Femur (tissue), 1 donor: ENCODE measurements at places on chromosomes 7 and 10.

GRCh38 chr7:522071-522950 is 2.7 kb upstream of the PDGFA start:
- peak; percentile 75 for DNase-seq

- no peak for DNase-seq
Measured at GRCh38 chr7:31437250-31437865, 76.5 kb upstream of the ITPRID1 start.

- peak; percentile 69 for DNase-seq
Measured at GRCh38 chr7:81367326-81367931, 402.4 kb downstream of the HGF start.

- DNase-seq = peak; percentile 55
Measured at GRCh38 chr10:73908853-73909539, 1.9 kb upstream of the PLAU start.

- DNase-seq = peak; percentile 68
Measured at GRCh38 chr7:149126662-149127266, 640 bp upstream of the ZNF425 start.

- DNase-seq = no peak
Measured at GRCh38 chr10:44973323-44974081, 5.1 kb downstream of the DEPP1 start.

DNA sequence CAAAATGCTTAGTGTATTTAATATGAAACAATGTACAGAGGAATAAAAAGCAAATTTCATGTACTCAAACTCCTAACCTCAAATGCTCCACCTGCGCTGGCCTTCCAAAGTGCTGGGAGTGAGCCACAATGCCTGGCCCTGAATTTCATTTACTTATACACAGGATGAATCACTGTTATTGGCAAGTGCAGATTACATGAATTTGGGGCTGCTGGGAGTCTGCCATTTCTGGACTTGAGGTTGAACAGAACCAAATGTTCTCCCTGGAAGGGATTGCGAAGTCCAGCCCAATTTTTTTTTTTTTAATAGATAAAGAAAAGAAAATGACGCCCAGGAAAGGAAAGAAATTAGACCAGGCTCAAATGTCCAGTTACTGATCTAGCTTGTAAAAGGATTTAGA is 6.8 kb upstream of the CSTF2T start:
- peak; percentile 69 for DNase-seq

GRCh38 chr7:107879400-107880035 is 11.5 kb upstream of the DLD start:
- peak; percentile 26 for DNase-seq

GRCh38 chr10:76736815-76737618 is 900.6 kb downstream of the KCNMA1 start:
- DNase-seq = no peak

GRCh38 chr7:134245253-134245652 is 71.5 kb downstream of the SLC35B4 start:
- no peak for DNase-seq

DNA sequence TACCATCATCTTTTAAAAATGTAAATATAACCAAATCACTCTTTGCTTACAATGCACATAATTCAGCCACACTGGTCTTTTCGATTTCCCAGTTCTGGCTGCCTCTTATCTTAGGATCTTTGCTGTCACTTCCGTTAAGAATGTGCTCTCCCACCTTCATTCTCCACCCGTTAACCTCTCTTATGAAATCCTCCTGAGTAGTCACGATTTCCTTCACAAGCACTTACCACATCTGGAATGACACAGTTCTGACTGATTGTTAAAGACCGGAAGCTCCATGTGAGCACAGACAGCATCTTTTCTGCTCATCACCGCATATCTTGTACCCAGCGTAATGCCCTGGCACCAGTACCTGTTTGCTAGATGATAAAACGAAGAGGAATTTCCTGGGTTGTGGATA is 84.3 kb downstream of the CUL2 start:
- DNase-seq = no peak

DNA sequence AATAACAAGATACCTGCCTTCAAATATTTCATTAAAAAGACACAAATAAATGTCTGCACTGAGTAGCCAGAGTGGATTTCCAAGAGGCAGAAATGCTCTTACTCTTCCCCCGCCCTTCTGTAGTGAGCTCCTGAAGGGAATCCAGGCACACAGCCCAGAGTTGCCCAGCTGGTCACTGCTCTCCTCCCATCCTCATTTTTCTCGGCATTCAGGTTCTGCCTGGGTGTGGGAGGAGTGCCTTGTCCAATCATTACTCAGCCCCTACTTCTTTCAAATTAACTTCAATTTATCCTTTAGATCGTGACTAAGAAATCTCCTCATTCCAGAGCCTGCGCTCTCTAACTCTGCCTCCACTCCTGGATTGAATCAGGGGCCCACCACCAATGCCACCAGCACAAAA is 12.2 kb downstream of the CCDC6 start:
- no peak for DNase-seq

DNA sequence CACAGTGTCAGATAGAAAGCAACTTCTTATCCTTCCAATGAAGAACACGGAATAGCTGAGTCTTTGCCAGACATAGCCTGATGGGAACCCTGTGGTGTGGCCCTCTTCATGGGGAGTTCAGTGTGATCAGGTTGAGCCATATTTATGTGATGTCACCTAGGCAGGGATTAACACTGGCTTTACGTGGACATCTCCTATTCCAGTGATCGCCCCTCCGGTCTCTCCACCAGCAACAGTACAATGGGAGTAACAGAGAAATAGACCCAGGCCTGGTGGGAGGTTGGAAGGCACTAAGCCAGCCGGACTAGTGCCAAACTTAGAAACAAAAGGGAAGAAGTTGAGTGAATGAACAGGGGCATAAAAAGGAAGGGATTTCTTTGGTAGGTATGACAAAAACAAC is 358.1 kb downstream of the PRPF18 start:
- no peak for DNase-seq

GRCh38 chr7:28008911-28009310 is 171.7 kb downstream of the JAZF1 start:
- DNase-seq = no peak

DNA sequence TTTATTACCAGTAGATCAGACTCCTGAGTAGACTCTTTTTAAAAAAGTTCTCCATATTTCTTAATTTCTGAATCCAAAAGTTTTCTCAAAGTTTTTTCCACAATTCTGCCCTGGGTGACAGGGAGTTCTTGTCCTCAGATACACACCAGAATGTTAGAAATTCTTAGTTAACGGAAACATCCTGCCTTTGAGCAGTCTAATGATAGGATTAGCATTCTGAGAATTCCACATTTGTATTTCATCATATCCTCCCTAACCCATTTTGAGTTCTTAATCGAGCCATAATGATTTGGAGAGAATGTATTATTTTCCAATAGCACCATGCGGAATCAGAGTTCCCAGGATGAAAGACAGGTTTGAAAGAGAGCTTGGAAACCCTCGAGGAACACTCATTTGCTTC is 28.9 kb upstream of the MRPS33 start:
- DNase-seq = no peak

GRCh38 chr7:98934267-98934666 is 55.9 kb downstream of the TRRAP start:
- DNase-seq = no peak

DNA sequence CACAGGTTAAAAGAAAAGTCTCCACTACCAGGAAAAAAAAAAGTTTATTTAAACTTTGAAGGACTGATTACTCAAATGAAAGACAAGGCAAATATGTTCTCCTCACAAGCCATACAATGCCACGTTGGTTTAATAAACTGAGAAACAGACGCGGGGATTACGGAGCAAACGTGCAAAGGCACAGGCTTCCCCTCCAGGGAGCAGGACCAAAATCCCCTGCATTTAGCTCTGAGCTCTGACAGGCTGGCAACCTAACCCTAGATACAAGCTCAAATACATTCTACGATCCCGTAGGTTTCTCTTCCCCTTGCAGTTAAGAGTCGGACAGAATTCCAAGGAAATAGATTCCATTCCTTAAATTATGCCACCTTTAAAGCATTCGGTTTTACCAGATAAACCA is 7.7 kb upstream of the GRB10 start:
- DNase-seq = no peak

GRCh38 chr7:79282070-79282694 is 171.3 kb downstream of the MAGI2 start:
- peak; percentile 34 for DNase-seq

- no peak for DNase-seq
Measured at GRCh38 chr7:144824360-144824759, 11.5 kb downstream of the TPK1 start.

- no peak for DNase-seq
Measured at GRCh38 chr10:70809011-70809611, 6.6 kb upstream of the SGPL1 start.

DNA sequence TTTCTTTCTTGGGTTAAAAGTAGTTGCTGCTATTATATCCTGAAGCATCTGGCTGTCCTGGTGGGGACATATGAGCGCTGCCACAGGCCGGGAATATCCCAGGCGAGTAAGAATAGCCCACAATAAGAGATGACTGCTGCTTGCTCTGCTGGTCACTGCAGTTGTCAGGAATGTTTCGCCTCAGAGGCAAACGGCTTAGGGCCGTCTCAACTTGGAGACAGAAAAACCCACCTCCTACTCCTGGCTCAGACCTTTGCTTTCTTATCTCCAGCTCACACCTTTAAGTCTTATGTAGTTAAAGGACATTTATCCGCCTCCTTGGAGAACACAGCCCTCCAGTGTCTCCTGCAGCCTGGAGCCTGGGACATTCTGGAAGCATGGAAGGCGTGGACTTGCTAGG is at the start of gene GJD4:
Gene GJD4 (plus strand): TSS at position 151 of the 400 bp plus-strand sequence. CDS start 227 bp downstream, at position 378.
- no peak for DNase-seq

GRCh38 chr10:96902731-96903358 is 70.7 kb downstream of the LCOR start:
- no peak for DNase-seq

DNA sequence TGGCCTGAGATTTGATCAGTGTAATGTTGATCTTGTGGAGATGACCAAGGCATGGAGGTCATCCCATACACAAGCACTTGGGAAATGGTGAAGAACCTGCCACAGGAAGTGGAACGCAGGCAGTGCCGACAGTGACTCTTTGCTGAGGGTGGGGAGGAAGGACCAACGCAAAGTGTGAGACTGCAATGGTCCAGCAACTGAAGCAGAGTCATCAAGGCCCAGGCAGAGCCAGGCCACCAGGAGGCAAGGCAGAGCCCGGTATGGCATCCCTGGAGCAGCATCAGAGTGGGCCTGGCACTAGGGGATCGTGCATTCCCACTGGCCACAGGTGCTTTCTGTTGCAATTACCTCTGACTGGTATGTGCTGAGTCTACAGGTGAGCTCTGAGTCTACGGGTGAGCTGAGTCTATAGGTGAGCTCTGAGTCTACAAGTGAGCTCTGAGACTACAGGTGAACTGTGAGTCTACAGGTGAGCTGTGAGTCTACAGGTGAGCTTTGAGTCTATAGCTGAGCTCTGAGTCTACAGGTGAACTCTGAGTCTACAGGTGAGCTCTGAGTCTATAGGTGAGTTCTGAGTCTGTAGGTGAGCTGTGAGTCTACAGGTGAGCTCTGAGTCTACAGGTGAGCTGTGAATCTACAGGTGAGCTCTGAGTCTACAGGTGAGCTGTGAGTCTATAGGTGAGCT is 132.9 kb downstream of the KLF6 start:
- no peak for DNase-seq

- no peak for DNase-seq
Measured at GRCh38 chr10:122850705-122851640, 5.3 kb upstream of the CUZD1 start.

DNA sequence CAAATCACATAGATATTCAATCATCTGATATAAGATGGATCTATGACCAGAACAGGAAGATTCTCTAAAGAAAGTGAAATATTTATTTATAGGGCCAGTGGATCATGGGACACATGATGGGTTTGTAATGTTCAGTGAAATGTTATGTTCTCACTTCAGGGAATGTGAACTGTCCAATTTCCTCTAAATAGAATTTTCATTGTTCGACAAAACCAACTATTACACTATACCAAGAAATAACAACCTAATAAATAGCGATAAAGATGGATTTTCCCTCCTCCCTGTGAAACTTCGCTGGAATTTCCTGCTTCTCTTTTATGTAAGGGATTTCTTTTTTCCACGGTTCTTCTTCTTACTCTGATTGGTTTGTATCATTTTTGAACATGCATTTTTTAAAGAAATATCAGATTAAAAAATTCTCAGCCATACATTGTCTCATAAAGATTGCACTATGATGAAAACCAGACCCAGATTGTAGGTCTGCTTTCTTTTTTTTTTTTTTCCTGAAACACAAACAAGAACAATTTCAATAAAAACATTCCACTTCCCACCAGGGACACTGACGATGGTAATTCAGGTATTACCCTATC is 139.8 kb upstream of the ZEB1 start:
- no peak for DNase-seq

DNA sequence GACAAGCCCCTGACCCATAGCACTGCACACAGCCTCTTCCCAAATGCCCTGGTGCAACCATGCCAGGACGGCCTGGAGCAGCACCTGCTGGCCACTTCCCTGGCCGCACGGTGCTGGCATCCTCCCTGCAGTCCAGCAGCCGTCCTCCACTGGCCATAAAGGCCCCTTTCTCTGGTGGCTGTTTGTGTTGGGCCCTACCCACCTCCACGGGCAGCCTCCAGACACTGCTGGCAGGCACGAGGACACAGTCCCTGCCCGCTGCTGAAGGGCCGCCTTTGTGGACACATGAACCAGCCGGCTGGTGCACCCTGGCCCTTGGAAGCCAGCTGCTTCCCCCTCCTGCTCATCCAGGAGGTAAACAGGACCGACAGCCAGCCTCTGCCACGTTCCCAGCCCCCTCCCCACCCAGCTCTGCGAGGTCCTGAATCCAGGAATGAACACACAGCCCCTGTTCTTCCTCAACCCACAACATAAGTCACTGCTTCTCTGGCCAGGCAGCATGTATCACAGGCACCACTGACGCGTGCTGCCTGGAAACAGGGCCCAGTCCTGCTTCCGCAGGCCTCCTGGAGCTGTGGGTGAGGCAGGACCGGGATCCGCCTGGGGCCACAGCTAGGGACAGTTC is 43.8 kb downstream of the SPOCK2 start:
- DNase-seq = peak; percentile 75

GRCh38 chr10:110524859-110525232 is 27.1 kb downstream of the DUSP5 start:
- DNase-seq = no peak

DNA sequence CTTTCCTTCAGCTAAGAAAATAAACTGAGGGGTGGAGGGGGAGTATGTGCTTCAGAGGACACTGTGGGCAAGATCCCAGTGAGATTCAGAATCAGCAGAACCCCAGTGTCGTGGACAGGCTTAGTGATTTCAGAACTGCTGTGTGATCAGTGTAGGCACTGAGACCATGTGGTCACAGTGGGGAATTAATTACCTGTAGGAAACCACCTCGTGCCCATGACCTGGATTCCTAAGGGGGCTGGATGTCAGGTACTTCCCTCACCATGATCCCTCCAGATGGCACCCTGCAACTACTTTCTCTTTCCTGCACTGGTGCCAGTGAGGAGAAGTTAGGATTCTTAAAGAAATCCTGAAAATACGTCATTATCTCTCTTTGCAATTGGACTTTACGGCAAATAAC is 64.4 kb downstream of the HBP1 start:
- no peak for DNase-seq

DNA sequence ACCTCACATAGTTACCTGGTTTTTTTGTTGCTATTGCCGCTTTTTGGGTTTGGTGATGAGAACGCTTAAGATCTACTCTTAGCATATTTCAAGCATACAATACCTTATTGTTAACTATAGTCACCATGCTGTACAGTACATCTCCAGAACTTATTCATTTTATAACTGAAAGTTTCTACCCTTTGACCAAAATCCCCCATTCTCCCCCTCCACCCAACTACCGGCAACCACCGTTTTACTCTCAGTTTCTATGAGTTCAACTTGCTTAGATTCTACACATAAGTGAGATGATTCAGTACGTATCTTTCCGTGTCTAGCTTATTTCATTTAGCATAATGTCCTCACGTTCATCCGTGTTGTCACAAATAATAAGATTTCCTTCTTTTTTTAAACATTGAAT is 86.7 kb upstream of the IL6 start:
- DNase-seq = no peak
